ENCODE measurements at places on chromosomes 7 and 10. TPM values are rescaled to one million over a fixed set of nuclear protein-coding genes. Genes with fewer than 3 reads are reported as not detected.

Gene OR2A1
- total RNA-seq = not detected

Gene INHBA
- not detected for total RNA-seq

Gene LRRC4
- total RNA-seq = 0.22 TPM

- no peak for DNase-seq
Measured at GRCh38 chr7:115087437-115087836, 165.5 kb downstream of the MDFIC start.

- no peak for DNase-seq
Measured at GRCh38 chr10:130108934-130109604, 1.6 kb downstream of the C10orf143 start.

GRCh38 chr10:17423632-17424186, 30.7 kb downstream of the ST8SIA6 start:
- DNase-seq = no peak

GRCh38 chr10:114872519-114873087, 51.0 kb downstream of the FHIP2A start:
- DNase-seq = no peak

DNA sequence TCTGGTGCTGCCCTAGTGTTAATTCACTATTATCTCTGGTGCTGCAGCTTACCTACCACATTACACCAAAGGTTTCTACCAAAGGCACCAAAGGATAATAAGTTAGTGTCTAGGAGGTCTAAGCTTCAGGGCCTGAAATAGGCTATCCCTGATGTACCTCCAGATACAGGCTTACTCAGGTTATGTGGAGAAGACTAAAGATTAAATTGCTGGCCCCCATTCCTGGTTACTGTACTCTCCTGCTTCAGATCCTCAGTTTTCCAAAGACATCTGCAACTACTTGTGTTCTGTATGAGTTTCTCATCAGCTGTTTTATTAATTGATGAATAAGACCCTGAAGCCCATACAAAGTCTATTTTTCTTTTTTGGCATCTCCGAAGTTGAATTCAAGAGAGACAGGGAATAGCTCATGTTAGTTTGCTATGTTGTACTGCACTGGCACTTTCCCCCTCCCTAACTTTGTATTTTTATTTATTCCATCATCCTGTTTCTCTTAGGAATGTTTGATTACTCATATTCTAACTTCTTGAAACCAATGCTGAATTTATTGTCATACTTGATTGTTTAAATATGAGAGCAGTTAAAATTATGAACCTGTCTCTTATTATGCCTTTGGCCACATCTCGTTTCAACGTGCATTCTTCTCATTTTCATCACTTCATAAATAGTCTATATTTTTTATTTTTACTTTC, 85.9 kb downstream of the PON1 start:
- DNase-seq = no peak
